Activated CD4-positive, alpha-beta T cell treated with anti-CD3 and anti-CD28 coated beads, Interleukin-2, amount 10 ng/mL, durations not matched to agents 7 days and 5 days (primary cell): ENCODE measurements at places on chromosomes 3 and 15.

GRCh38 chr15:58793862-58794261 is 22.8 kb downstream of the MINDY2 start:
- DNase-seq, result no peak

- DNase-seq, result no peak
These were observed 169.3 kb upstream of the LRRN1 start for GRCh38 chr3:3629911-3630310.

DNA sequence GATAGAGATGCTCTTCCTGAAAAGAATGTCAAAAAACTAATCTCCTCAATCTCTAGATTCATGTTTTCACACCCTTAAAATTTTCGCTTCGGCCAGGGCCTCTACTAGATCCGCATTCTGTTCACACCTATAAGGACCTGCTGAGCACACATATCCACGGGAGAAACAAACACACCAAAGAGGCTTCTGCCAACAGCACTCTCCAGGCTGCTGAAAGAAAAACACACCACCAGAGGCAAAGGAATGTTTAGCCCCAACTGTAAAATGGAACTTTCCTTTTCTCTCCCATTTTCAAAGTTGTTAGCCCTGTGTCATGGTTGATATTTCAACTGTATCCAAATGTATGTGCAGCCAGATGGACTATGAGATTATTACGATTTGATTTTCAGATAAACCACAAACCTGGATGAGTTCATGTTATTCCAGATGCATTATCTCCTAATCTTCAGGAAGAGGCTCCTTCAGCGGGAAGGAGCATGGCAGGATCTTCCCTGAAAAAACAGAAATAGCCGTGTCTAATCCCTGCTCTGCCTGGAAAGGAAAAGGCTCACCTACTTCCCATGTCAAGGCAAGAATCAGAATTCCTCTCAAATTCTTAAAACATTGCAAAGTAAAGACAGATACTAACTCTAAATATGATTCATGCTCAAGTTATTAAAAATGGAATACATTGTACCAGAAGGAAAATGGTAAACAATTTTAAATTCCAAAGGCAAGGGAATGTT is 442.7 kb upstream of the NR2F2 start:
- no peak for DNase-seq

DNA sequence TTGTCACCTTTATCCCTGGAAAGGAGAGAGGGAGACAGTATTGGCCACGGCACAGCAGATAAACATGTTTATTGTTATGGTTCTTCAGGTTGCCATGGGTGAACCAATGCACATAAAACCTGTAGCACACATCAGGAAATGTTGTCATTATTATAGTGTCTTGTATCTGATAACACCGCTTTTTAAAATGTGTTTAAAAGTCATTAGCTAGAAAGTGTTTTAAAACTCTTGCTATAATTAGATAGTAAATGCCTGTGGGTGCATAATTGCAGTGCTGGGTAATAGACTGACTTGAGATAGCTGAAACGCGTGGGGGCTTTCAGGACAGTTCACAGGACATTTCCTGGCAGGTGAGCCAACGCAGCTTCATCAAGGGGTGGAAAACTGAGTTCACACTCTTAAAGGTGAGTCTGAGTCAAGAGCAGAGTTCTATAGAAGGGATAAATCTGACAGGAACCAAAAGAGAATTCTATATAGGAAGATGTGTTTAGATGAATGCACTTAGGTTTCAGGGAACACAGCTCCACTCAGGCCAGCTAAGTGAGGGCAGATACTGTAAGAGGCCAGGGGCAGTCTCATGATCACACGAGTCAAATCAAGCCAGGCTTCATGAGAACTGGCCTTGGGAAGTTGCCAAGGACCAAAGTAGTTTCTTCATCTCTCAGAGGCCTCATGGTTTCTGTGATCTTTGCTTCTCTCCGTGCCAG is 35.6 kb upstream of the PPP4R2 start:
- DNase-seq, result no peak

GRCh38 chr3:157248590-157249422 is 88.9 kb upstream of the CCNL1 start:
- no peak for DNase-seq

DNA sequence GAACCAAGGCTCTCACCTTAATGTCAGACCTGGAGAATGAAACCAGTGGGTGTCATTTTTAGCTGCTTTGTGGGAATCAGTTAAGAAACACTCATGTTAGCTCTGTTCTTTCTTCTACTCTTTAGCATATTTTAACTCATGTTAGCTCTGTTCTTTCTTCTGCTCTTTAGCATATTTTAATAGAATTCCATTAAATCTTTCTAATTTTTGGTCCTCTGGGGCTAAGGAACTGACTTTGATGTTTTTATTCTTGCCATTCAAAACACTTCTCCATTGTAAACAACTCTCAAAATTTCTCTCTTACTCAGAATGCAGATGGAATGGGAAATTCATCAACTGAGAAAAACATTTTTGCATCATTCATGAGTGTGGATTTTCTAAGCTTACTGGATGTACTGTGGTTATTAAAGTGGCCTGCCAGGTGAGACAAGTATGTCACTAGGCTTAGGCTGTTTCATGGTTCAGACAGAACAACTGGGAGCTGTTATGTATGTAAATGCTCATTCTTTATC is 680.6 kb downstream of the ROBO2 start:
- no peak for DNase-seq

- no peak for DNase-seq
These were observed 82.4 kb upstream of the PLCL2 start for GRCh38 chr3:16802389-16802788.

DNA sequence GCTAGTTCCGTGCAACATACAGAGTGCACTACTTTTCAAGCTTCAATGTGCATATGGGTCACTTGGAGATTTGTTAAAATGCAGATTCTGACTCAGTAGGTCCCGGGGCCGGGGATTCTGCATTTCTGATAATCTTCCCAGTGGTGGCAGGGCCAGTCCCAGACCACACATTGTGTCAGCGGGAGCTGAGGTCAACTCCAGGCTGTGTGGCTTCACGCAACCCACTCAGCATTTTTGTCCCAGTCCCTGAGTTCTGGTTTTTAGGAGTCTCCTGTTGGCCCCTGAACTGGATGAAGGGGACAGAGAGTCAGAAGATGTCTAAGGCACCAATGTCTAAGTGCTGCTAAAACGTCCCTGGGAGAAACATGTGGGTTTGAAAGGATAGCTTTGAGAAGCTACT is 26.1 kb upstream of the CCDC174 start:
- no peak for DNase-seq

GRCh38 chr3:193016437-193016901 is 98.8 kb upstream of the MB21D2 start:
- no peak for DNase-seq

- no peak for DNase-seq
These were observed 46.5 kb downstream of the TP63 start for GRCh38 chr3:189677667-189678066.

- DNase-seq, result no peak
These were observed 85.5 kb downstream of the VPS13C start for GRCh38 chr15:61974759-61975158.
